ENCODE measurements at places on chromosomes 2 and 18.

DNA sequence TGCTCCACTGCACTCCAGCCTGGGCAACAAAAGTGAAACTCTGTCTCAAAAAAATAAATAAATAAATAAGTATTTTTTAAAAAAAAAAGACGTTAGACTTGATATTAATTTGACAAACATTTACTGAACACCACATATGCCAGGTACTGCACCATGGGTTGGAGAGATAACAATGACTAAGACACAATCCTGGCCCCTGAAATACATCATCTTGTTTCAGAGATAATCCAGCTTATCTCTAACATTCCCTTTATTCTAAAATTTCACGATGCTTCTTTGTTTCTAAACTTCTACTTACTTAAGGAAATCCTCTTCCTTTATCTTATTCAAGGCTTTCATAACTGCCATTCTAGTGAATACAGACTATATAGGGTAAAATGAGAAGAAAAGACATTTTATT is 55.0 kb upstream of the PEX13 start:
- no peak for ATAC-seq

GRCh38 chr2:86028766-86029381 is 76.8 kb downstream of the POLR1A start:
- ATAC-seq, result no peak

DNA sequence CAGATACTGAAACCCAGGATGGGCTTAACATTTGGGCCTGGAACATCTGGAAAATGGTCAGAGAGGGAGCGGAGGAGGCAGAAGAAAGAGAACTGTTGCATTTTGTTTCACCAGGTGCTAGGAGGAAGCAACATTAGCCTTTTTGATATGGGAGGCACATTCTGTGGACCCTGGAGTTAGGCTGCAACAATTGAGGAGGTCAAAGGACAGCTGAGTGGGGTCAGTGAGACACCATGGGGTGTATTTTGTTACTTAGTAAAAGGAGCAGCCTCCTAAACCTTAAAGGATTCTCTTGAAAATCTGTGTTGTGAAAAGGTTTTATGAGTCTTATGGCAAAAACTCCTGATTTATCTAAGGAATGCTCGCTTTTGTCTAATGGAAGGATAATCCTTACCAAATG is 124.9 kb downstream of the GREB1L start:
- no peak for ATAC-seq

- no peak for ATAC-seq
Observed at GRCh38 chr2:86500325-86501083, 59.3 kb downstream of the KDM3A start.

DNA sequence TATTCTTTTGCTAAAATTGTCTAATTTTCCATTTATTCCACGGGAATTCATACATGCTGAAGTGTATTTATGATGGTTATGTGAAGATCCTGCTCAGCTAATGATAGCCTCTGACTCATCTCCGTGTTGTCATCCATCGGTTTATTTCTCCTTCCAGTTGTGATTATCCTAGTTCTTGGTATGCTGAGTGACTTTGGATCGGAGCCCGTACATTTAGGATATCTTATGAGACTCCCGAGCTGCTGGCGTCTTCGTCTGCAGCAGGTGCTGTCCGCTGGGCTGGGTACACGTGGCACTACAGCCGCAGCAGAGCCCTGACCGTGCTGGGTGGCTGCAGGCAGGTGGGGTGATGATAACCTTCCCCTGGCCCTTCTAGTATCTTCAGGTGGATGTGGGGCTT is 40.1 kb upstream of the GALR1 start:
- ATAC-seq, result no peak

DNA sequence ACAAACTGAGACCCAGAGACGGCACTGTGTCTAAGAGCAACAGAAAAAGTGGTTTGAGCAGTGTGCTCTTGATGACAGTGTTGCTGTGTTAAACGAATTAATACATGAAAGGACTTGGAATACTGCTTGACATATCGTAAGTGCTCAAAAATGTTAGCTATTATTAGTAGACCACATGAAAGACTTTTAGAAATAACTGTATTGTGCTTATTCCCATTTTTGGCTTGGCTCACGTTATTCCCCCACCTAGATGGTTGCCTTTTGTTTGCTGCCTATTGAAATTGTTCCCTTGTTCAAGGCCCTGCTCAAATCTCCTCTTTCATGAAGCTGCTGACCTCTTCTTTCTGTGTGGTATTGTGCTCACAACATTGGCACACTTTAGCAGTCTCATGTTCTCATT is 27.8 kb upstream of the C2orf74 start:
- no peak for ATAC-seq

- no peak for ATAC-seq
Observed at GRCh38 chr2:104025295-104025694, 828.6 kb upstream of the POU3F3 start.

GRCh38 chr2:95329891-95330793 is 33.0 kb downstream of the KCNIP3 start:
- no peak for ATAC-seq

GRCh38 chr2:212114489-212114888 is 424.1 kb downstream of the ERBB4 start:
- ATAC-seq, result no peak

DNA sequence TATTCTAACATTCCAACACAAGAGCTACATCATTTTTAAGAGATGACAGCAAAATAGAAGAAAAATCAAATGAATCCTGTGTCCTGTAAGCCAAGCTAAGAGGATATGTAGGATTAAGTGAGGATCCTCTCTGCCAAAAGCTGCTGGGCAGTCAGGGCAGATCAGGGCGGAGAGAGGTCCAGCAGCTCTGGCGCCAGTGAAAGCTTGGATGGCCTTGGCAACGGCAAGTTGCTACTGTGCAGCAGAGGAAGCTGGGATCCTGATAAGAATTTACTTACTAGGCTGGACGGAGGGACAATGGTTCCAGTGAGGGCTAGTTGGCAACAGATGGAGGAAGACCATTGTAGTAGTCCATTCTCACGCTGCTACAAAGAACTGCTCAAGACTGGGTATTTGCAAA is 391.5 kb downstream of the XIRP2 start:
- ATAC-seq, result no peak

GRCh38 chr18:12516049-12516630 is 108.4 kb downstream of the PRELID3A start:
- ATAC-seq, result no peak

- ATAC-seq, result no peak
Observed at GRCh38 chr2:223026357-223027110, 25.5 kb upstream of the KCNE4 start.
